ENCODE measurements at places on chromosomes 1 and 21.

- DNase-seq: no peak
Measured at GRCh38 chr21:33255404-33255803, 10.8 kb upstream of the IL10RB start.

GRCh38 chr1:113153116-113153803 lies 80.3 kb downstream of the LRIG2 start:
- DNase-seq: no peak

DNA sequence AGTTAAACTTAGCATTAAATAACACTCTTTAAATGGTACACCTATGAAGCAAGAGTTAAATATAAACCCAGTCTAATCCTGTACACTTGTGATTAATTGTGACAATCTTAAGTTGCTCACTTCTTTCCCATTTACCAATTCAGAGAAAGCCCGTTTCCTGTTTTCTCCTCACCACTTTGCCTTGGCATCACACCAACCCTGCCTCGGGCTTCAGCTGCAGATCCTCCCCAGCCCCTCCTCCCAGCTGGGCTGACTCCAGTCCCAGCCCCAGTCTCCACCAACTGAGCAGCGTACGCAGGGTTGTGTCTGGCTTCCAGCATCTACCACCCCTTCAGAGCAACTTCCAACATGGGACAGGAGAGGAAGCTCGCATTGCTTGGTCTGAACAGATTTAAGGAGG lies 4.1 kb downstream of the PYCR2 start:
- DNase-seq: no peak

- no peak for DNase-seq
Measured at GRCh38 chr1:85091671-85092280, 43.5 kb upstream of the MCOLN3 start.

GRCh38 chr1:189859385-189859977 lies 618.2 kb downstream of the BRINP3 start:
- DNase-seq: no peak

- DNase-seq: no peak
Measured at GRCh38 chr1:5415606-5416005, 576.6 kb downstream of the NPHP4 start.

GRCh38 chr1:29945426-29945825 lies 709.1 kb downstream of the PTPRU start:
- no peak for DNase-seq

DNA sequence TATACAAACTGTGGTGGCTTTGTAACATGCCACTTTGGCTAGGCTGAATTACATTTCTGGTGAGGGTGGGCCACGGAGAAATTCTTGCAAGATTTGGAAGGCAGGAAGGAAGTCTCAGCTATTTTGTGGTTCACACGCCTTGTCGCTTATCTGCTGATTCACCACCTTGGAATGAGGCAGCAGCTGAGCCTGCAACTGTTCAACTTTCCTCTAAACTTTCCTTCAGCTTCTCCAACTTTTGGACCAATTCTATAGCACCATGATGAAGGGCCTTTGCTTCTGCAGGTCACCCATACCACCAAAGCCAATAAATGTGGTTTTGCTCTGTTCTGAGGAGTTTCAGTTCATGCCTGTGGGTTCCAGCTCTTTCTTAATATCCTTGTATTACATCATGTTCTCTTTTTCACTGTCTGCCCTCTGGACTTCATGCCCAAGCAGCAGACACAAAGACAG lies 337.6 kb upstream of the SNX7 start:
- no peak for DNase-seq

GRCh38 chr1:162573136-162573535 lies 11.6 kb downstream of the UAP1 start:
- DNase-seq: no peak

GRCh38 chr1:22776035-22776613 lies 65.5 kb downstream of the EPHB2 start:
- DNase-seq: no peak

Measured in D721Med (cell line).